Tongue (tissue), 3 donors: ENCODE measurements at places on chromosomes 1 and 21. TPM values are rescaled to one million over a fixed set of nuclear protein-coding genes. Genes with fewer than 3 reads are reported as not detected.

The PHLDA3 gene
- total RNA-seq, result 33.1 TPM

The FGGY gene
- total RNA-seq, result 80.4 TPM

The S100A2 gene
- 46.5 TPM for total RNA-seq

The ACTN2 gene
- 1,156 TPM for total RNA-seq
